ENCODE measurements at places on chromosomes 6 and 20. TPM values are rescaled to one million over a fixed set of nuclear protein-coding genes. Genes with fewer than 3 reads are reported as not detected.

GRCh38 chr20:64009811-64010387 lies 26.1 kb upstream of the C20orf204 start:
- no peak for DNase-seq

DNA sequence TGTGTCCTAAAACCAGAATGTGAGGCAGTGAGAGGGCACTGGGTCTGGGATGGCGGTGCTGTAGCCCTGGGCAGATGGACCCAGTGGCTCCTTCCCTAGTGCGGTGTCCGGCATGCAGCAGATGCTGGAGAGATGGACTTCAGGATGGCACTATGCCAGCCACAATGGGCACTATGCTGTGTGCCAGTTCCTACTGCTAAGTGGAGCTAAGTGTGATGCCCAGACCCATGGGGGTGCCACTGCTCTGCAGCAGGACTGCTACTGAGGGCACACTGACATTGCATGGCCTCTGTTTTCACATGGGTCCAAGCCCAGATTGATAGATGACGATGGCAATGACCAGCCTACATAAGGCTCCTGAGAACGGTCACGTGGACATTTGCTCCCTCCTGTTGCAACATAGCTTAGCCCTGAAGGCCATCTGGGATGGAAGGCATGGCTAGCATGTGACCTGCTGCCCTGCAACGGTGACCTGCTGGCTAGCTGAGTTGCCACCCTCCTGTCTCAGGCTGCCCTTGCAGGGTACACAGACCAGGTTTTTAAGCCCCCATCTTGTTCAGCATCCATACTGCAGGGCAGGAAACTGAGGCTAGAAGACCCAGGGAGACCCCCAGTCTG lies 31.3 kb upstream of the KCNK16 start:
- DNase-seq: no peak

DNA sequence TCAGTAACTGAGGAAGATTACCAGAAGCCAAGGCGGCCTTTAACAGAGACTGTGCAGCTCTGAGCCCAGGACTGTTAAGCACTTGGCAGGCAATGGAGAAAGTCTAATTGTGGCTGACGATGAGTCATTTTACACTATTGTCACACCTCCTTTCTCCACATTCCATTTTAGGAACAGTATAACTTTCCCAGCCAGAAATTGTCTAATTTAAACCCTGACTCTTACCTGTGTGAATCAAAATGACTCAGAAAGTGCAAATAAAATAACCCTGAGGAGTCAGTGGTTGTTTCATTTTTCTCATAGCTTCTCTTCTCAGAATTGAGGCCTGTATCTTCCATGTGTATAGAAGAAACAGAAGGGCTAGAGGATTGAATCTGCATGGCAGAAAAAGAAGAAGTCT lies 40.0 kb upstream of the OPN5 start:
- no peak for DNase-seq

The IPCEF1 gene
- 2.7 TPM for total RNA-seq
